T47D (cell line): ENCODE measurements at places on chromosomes 12 and 14.
A peak's percentile ranks its signal among the peaks of the same experiment; 100 is the strongest.

- DNase-seq: peak; percentile 46
Observed at GRCh38 chr12:124705545-124706138, 138.2 kb upstream of the NCOR2 start.

DNA sequence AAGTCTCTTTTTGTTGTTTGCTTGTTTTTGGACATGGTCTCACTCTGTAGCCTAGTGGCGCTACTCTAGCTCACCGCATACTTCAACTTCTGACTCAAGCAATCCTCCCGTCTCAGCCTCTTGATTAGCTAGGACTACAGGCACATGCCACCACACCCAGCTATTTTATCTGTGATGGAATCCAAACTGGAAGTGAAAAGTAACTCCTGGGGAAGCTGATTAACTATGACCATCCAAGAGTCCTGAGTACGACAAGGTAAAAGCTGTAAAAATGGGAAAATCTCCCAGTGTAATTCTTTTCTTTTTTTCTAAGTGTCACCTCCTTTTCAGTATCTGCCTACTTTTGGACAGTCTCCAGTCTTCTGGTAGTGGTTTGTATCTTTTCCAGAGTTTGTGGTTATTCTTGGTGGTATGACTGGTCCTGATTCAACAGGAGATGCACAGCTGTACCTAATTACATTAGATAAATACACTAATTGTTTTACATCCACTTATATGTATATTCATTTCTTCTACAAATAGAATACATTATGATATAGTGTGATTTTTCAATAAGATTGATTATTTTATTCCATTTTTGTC is 97.8 kb downstream of the SLC6A15 start:
- DNase-seq: no peak

DNA sequence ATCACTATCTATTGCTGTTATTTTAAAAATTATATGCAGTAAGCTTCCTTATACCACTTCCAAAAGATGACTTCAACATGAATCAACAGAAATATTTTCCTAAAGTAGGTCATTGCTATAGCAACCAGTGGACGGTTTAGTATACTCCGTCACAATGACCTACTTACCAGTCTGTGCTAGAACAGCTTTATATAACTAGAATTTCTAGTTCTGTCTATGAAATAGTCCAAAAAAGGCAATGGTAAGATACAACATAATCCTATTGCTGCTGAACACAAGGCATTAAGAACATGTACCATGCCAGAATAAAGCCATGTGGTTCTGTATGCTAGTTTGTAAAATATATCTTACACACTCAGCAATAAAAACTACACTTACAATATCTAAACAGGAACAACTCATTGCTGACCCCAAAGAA is 40.7 kb upstream of the MTERF2 start:
- DNase-seq: peak; percentile 37

DNA sequence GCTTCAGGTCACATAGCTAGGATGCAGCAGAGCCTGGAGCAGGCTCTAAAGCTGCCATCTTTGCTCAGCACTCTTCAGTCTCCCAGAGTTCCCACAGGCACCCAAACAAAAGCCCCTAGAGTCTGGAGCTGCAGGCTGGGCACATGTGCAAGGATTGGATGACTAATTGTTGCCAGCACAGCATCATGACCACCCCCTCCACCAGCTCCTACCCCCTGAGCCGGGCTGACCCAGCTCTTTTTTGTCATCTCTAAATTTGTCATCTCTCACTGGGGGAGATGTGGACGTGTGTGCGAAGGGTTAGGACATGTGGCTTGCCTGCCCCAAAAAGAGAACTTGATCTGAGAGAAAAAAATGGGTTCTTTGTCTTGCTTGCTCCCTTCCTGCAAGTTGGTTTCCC is 4.3 kb upstream of the MMP19 start:
- no peak for DNase-seq
